ENCODE measurements at places on chromosomes 1 and 21. TPM values are rescaled to one million over a fixed set of nuclear protein-coding genes. Genes with fewer than 3 reads are reported as not detected.

- no peak overlapping the region for H3K4me3 ChIP-seq
- H3K27ac ChIP-seq, result no peak overlapping the region
- H3K36me3 ChIP-seq, result no peaks in the 10 kb centered on the region
Observed at GRCh38 chr1:229856009-229856650, 210.9 kb upstream of the GALNT2 start.

DNA sequence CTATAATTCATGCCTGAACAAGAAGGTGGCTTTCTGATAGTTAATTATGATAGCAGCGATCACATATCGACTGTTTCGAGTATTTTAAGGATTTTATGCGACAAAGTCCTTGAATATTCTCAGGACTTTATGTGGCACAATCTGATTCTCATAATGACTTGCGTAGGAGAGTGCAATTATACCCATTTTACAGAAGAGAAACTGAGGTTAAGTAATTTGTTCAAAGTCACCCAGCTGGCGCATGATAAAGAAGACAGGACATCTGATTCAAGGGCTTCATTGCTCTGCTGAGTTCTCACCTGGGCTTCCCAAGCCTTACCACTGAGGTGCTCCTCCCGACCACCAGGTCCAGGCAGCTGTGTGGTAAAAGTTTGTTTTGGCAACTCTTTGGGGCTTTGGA, 1.8 kb downstream of the CRCT1 start:
- peaks cover 12% of the 10 kb centered on the region for H3K27me3 ChIP-seq
- no peak for DNase-seq
- H3K4me3 ChIP-seq, result no peak overlapping the region
- H3K27ac ChIP-seq, result no peak overlapping the region

DNA sequence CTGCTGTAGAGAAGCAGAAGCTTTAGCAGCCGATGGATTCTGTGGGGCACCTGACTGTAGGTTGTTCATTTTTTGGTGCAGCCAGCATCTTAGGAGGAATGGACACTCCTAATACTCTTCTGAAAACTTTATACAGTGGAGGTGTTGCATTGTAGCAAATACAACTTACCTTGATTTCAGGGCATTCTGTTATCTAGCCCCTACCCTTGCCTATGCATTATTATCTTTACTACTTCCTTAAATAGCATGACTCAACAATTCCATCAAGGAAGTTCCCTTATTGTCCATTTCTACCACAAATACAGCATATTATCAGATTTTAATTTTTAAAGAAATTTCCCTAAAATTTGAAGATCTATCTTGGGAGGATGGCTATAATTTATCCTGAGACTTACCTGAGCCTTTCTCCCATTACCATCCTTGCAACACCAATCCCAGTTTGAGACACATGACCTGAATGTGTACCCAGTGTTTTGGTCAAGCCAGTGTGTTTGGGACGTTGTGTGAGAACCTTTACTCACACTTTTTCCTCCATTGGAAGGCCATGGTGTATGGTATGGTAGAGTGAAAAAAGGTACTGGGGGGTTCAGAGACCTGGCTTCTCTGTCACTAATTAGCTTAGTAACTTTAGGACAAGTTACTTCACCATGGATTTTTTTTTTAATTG, 9.2 kb downstream of the POU2F1 start:
- peaks cover 11% of the 10 kb centered on the region for H3K4me1 ChIP-seq
- H3K4me3 ChIP-seq, result no peak overlapping the region
- H3K36me3 ChIP-seq, result no peaks in the 10 kb centered on the region
- no peaks in the 10 kb centered on the region for H3K27me3 ChIP-seq

- H3K27ac ChIP-seq, result no peak overlapping the region
- no peak for DNase-seq
- peaks cover 80% of the 10 kb centered on the region for H3K36me3 ChIP-seq
- no peaks in the 10 kb centered on the region for H3K27me3 ChIP-seq
- H3K4me1 ChIP-seq, result no peaks in the 10 kb centered on the region
Observed at GRCh38 chr1:7971024-7971423, 9.5 kb downstream of the PARK7 start.

- peak overlapping the region; percentile 94 for H3K27ac ChIP-seq
- DNase-seq, result peak; percentile 87
- H3K4me1 ChIP-seq, result peaks cover 40% of the 10 kb centered on the region
- H3K27me3 ChIP-seq, result no peaks in the 10 kb centered on the region
Observed at GRCh38 chr21:34889676-34890469, 159.2 kb downstream of the RUNX1 start.

- H3K4me1 ChIP-seq, result peaks cover 3% of the 10 kb centered on the region
- H3K27ac ChIP-seq, result no peak overlapping the region
- no peaks in the 10 kb centered on the region for H3K36me3 ChIP-seq
- DNase-seq, result no peak
- H3K27me3 ChIP-seq, result peaks cover 30% of the 10 kb centered on the region
Observed at GRCh38 chr1:9289711-9290485, 2.8 kb upstream of the SPSB1 start.

GRCh38 chr1:245411245-245412036, 256.7 kb downstream of the KIF26B start:
- H3K27me3 ChIP-seq, result peaks cover 34% of the 10 kb centered on the region
- no peak overlapping the region for H3K4me3 ChIP-seq
- no peak for DNase-seq

- DNase-seq, result no peak
- H3K4me1 ChIP-seq, result no peaks in the 10 kb centered on the region
- no peak overlapping the region for H3K4me3 ChIP-seq
- H3K27ac ChIP-seq, result no peak overlapping the region
- no peaks in the 10 kb centered on the region for H3K36me3 ChIP-seq
Observed at GRCh38 chr1:71657891-71658679, 577.2 kb upstream of the ZRANB2 start.

DNA sequence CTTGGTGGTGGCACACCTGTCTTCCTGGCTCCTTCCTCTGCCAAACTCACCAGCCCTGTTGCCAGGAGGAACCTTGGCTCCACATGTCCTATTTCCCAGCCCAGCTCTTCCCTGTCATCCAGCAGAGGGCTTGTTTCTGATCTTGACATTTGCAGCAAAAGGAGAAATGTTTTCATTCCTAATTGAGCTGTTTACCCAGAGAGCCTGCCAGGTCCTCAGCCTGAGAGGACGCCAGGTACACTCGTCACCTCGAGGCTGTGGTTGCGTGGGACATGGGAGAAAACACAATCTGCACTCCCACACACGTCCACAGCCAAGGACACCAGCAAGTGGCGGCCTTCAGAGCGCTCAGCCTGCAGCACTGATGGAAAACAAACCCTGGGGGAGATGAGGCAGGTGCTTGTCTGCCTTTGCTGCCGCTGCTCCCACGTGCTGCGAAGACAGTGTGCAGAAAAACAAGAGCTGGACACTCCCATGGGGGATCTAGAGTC, 132.8 kb upstream of the CD34 start:
- peaks cover 88% of the 10 kb centered on the region for H3K27me3 ChIP-seq
- H3K36me3 ChIP-seq, result no peaks in the 10 kb centered on the region
- H3K4me1 ChIP-seq, result peaks cover 8% of the 10 kb centered on the region
- DNase-seq, result no peak
- no peak overlapping the region for H3K4me3 ChIP-seq
- no peak overlapping the region for H3K27ac ChIP-seq

DNA sequence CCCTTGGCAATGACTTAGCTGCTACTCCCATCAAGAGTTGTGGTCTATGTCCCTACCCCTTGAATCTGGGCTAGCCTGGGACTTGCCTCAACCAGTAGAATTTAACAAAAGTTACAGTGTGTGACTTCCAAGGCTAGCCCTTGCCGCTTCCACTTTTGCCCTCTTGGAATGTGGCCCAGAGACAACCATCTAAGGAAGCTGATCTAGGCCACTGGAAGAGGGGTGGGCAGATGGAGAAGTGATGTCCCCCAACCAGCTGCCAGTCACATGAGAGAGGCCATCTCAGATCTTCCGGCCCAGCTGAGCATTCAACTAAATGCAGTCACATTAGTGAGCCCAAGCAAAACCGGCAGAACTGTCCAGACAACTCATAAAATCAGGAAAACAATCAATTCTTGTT, 115.1 kb downstream of the TOMM20 start:
- H3K27ac ChIP-seq, result no peak overlapping the region
- H3K4me3 ChIP-seq, result no peak overlapping the region
- no peaks in the 10 kb centered on the region for H3K36me3 ChIP-seq
- H3K27me3 ChIP-seq, result no peaks in the 10 kb centered on the region

GRCh38 chr1:223411309-223411708, 18.1 kb downstream of the CCDC185 start:
- H3K27ac ChIP-seq, result no peak overlapping the region
- DNase-seq, result no peak
- H3K36me3 ChIP-seq, result no peaks in the 10 kb centered on the region
- H3K4me3 ChIP-seq, result no peak overlapping the region

- H3K4me1 ChIP-seq, result no peaks in the 10 kb centered on the region
- DNase-seq, result no peak
- H3K27ac ChIP-seq, result no peak overlapping the region
- peaks cover 80% of the 10 kb centered on the region for H3K27me3 ChIP-seq
- H3K4me3 ChIP-seq, result no peak overlapping the region
Observed at GRCh38 chr1:202272103-202272845, 69.5 kb downstream of the UBE2T start.

GRCh38 chr1:100721526-100722207, 2.1 kb downstream of the VCAM1 start:
- no peaks in the 10 kb centered on the region for H3K4me1 ChIP-seq
- no peak overlapping the region for H3K27ac ChIP-seq
- no peak for DNase-seq
- H3K27me3 ChIP-seq, result no peaks in the 10 kb centered on the region
- H3K4me3 ChIP-seq, result no peak overlapping the region

- H3K27me3 ChIP-seq, result peaks cover 81% of the 10 kb centered on the region
- H3K4me3 ChIP-seq, result no peak overlapping the region
- no peaks in the 10 kb centered on the region for H3K36me3 ChIP-seq
- no peaks in the 10 kb centered on the region for H3K4me1 ChIP-seq
- DNase-seq, result no peak
Observed at GRCh38 chr1:18632218-18632588, 1.6 kb downstream of the PAX7 start.

DNA sequence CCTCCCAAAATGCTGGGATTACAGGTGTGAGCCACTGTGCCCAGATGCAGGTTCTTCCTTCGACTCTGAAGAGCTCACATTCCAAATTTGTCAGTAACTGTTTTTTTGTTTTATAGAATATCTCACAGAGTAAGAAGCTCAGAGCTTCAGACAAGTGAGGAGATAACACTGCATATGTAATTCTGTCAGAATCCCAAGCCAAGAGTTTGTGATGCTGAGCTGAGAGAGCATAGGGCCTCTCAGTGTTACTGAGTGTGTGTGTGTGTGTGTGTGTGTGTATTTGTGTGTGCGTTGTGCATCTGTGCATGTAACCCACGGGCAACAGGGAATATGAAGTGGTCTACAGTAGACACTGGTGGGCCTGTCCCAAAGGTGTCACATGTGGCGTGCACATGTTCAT, 15.2 kb upstream of the TNR start:
- H3K36me3 ChIP-seq, result no peaks in the 10 kb centered on the region
- H3K4me1 ChIP-seq, result no peaks in the 10 kb centered on the region
- H3K27me3 ChIP-seq, result peaks cover 32% of the 10 kb centered on the region
- H3K4me3 ChIP-seq, result no peak overlapping the region
- no peak overlapping the region for H3K27ac ChIP-seq

DNA sequence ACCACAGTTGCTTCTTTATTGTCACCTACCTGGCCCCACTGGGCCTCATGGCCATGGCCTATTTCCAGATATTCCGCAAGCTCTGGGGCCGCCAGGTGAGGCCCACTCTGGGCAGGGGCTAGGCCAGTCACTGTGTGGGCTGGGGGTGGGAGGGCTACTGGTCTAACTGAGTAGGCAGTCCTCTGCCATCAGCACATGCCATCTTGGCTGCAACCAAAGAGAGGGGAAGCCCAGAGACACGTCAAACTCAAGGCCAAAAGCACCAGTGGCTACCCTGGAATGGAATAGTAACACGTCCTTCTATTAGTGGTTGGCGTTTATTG, 4.0 kb downstream of the HCRTR1 start:
- peaks cover 35% of the 10 kb centered on the region for H3K27me3 ChIP-seq
- H3K4me1 ChIP-seq, result no peaks in the 10 kb centered on the region
- DNase-seq, result no peak
- no peak overlapping the region for H3K27ac ChIP-seq
- no peak overlapping the region for H3K4me3 ChIP-seq

GRCh38 chr1:58883888-58884482, 100.1 kb upstream of the JUN start:
- H3K4me3 ChIP-seq, result no peak overlapping the region
- peak overlapping the region; percentile 97 for H3K27ac ChIP-seq
- H3K4me1 ChIP-seq, result peaks cover 67% of the 10 kb centered on the region

DNA sequence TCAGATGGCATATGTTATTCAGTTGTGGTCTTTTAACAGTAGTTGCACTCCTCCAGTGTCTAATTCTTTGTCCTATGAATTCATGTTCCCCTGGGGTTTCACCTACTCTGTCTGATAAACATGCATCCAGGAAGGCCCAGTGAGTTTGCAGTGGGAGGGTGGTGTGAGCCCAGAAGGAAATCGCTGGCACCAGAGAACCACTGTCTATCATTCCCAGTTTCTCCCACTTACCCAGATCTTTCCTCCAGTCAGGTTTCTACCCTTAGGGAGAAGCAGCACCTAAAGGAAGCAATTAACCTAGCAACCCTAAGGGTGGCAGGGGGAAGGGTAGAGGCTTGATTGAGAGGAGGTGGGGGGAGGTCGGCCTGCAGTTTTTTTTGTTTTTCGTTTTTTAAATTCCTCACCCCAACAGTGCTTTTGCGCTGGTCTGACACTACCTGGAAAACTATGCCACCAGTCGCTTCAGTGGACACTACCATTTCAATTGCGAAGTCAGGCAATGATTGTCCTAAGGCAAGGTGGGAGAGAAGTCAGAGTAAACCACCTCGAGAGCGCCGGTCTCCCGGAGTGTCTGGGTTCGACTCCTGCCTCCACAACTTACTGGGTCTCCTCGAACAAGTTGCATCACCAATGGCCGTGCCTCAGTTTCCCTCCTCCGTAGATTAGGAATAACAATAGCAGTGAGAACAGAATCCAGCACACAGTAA, 766 bp upstream of the SLC44A3 start:
- no peak overlapping the region for H3K4me3 ChIP-seq
- no peak overlapping the region for H3K27ac ChIP-seq
- H3K27me3 ChIP-seq, result peaks cover 18% of the 10 kb centered on the region
- peaks cover 8% of the 10 kb centered on the region for H3K4me1 ChIP-seq
- no peaks in the 10 kb centered on the region for H3K36me3 ChIP-seq

RNF220 gene
- polyA plus RNA-seq, result 102 TPM

FCRL5 gene
- not detected for polyA plus RNA-seq

RNU1-2 gene
- not detected for polyA plus RNA-seq

PITHD1 gene
- polyA plus RNA-seq, result 159 TPM

FCRL2 gene
- polyA plus RNA-seq, result not detected

HLX gene
- 1.7 TPM for polyA plus RNA-seq

EXTL1 gene
- 0.09 TPM for polyA plus RNA-seq

CEP350 gene
- polyA plus RNA-seq, result 20.4 TPM

OR2AK2 gene
- not detected for polyA plus RNA-seq

OR10Z1 gene
- 0.01 TPM for polyA plus RNA-seq

OR2T11 gene
- polyA plus RNA-seq, result not detected

CBS gene
- polyA plus RNA-seq, result 472 TPM
